Left kidney (tissue), 8 donors: ENCODE measurements at places on chromosomes 4 and X. TPM values are rescaled to one million over a fixed set of nuclear protein-coding genes. Genes with fewer than 3 reads are reported as not detected.
A peak's percentile ranks its signal among the peaks of the same experiment; 100 is the strongest.

The TSPAN7 gene
- 37.9 TPM for polyA plus RNA-seq

The GYPA gene
- 2.7 TPM for polyA plus RNA-seq

The CXorf58 gene
- polyA plus RNA-seq = 0.43 TPM

The CPLX1 gene
- polyA plus RNA-seq = 1.7 TPM

The RGN gene
- 42.7 TPM for polyA plus RNA-seq

The CT45A1 gene
- polyA plus RNA-seq = not detected

The CXorf49 gene
- not detected for polyA plus RNA-seq

The ARR3 gene
- 1.6 TPM for polyA plus RNA-seq

GRCh38 chr4:3317656-3318211 is 24.9 kb downstream of the RGS12 start:
- DNase-seq = no peak

DNA sequence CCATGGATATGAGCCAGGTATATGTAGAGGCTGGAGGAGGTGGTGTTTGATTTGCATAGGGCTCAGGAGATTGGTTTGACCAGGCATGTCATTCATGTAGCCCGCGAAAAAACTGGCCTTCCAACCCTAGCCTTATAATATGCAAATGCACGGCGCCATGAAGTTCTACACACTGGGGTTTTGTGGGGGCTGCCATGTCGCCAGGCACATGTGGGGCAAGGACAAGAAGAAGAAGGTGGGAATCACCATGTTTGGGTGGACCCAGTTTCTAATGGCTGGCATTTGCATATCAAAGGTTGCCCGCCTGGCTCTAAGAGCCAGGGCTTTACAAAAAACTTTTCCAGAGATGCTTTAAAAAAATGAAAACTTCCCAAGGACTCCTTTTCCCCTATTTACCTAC is 1251.0 kb downstream of the PCDH18 start:
- DNase-seq = no peak

- no peak for DNase-seq
These were observed 17.5 kb downstream of the CFAP99 start for GRCh38 chr4:2436301-2436700.

- DNase-seq = no peak
These were observed 58.9 kb downstream of the FBXO8 start for GRCh38 chr4:174224550-174224949.

DNA sequence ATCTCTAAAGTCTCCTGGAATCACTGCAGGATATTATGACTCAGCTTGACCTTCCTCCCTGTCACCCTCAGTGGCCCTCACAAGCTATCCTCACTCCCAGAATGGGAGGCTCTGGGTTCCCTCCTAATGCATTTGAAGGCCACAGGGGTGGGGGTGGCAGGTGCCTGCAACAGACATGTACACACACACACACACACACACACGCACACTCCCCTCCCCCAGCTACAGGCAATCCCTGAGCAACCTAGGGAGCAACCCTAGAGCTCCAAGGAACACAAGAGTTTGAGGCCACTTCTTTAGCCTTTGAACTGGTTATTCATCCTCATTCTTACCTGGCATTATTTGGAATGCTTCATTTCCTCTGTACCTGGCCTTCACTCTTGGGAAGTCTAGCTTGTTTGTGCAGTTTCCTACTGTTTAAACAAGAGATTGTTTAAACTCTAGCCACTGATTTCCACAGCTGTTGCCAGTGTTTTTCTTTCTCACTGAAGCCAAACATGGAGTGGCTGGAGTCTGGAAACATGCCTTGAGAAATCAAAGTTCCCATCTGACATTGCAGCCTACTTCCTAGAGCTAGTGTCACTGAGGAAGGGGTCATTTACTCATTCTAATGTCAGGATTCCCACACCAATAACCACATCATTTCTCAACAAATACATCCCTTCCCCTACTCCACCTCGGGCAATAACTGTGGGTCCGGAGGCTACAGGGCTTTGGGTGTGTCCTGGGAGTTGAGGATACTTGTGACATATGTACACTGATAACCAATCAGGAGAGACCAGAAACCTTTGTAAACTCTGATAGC is 37.7 kb downstream of the MAOA start:
- DNase-seq = no peak

- DNase-seq = no peak
These were observed 951 bp downstream of the SH3BP2 start for GRCh38 chr4:2793586-2794485.

- no peak for DNase-seq
These were observed 61.6 kb upstream of the NOCT start for GRCh38 chr4:138953961-138954371.

DNA sequence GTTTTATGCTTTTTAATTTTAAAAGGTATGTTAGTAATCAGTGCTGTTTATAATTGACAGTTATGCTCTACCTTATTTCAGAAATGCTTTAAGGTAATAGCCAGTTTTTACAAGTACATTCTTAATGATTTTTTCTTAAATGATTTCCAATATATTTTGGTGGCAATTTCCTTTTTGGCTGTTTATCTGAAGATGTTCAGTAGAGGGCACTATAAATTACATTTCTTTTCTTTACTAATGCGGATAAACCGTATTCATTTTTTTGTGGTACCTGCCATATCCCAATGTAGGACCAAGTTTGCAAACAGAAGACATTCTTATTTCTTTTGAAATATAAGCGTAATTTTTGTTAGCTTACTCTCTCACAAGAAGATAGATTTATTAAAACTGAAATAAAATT is 65.4 kb downstream of the CCKAR start:
- no peak for DNase-seq

GRCh38 chr4:158845311-158846041 is 76.7 kb downstream of the FNIP2 start:
- DNase-seq = no peak

DNA sequence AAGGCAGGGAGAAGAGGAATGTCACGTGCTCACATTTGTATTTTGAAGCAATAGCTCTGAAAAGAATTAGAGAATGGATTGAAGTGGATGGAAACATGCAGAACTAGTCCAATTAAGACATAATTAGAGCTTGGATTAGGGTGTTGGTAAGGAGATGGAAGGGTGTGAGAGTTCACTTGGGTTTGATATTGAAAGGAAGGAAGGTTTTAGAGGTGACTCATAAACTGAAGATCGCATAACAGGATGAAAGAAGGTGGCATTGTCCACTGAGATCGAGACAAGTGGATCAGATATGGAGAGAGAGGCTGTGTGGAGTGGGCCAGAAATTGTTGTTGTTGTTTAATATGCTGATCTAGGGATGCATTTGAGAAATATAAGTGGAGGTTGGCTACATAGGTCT is 244.0 kb upstream of the SMIM31 start:
- DNase-seq = no peak

- DNase-seq = no peak
These were observed 48.9 kb upstream of the TEX13A start for GRCh38 chrX:105269386-105269785.

DNA sequence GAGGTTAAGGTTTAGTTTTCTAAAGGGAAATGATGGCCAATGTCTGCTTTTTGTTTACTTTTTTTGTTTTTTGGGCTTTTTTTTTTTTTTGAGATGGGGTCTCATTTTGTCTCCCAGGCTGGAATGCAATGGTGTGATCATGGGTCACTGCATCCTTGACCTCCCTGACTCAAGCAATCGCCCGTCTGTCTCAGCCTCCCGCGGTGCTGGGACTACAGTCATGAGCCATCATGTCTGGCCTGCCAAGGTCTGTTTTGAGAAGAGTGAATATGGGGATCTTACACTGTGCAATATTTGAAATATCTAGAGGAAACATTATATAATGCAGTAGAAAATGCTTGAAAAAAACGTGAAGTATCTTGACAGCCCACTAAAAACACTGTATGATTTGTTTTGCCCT is 162.5 kb downstream of the GASK1B start:
- no peak for DNase-seq

GRCh38 chr4:69032847-69033638 is 63.2 kb upstream of the UGT2B7 start:
- no peak for DNase-seq

DNA sequence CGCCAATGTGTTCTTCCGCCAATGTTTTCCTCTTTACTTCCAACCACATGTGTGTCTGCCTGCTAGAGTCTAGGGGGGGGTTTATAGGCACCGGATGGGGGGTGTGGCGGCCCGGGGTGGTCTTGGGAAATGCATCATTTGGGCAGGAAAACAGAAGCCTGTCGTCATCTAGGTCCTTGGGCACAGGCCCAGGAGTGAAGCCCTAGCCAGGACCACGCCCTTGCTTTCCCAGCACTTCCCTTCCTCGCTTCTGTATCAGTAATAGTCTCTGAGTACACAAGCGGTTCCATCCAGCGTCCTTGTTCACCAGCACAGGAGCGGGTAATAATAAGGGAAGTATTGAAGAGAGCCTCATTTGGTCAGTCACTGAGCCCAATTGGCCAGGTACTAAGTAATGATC is 74.5 kb downstream of the QDPR start:
- no peak for DNase-seq

DNA sequence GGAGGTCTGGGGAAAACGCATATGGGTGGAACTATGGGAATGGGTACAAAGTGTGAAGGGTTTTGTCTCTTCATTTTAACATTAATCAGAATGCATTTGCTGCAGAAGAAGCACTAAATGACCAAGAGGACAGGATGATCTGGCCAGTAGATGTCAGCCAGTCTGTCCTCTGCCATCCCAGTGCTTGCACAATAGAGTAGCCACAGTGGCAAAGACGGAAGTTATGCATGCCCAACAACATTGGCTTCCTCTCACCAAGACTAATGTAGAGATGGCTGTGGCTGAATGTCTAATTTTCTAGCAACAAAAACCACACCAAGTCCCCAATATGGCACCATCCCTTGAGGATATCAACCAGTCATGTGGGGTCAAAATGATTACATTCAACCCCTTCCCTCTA is 45.0 kb upstream of the ARHGEF6 start:
- DNase-seq = no peak

DNA sequence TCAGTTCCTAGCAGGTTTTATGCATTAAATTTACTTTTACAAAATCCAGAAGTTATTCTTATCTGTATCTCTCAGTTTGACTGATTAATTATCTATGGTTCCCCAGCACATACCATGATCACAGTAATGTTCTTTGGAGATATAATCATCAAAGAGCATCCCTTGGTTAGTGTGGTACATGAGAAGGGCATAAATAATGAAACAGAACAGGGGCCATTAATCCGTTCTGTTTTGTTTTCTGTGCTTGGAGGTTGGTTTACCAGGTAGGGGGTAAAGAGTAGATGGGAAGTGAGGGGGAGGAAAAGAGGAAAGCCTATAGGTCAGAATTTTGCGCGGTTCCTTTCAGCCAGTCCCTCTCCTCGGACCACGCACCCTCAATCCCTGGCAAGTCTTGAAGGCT is 718.7 kb upstream of the TENM3 start:
- peak; percentile 57 for DNase-seq
